Placental pericyte (primary cell): ENCODE measurements at places on chromosomes 3 and 15. TPM values are rescaled to one million over a fixed set of nuclear protein-coding genes. Genes with fewer than 3 reads are reported as not detected.

Gene CACNA2D2
- total RNA-seq, result not detected in 2 replicates

Gene CCR8
- total RNA-seq, result not detected in 2 replicates

Gene ECE2
- total RNA-seq, result not detected in 2 replicates

Gene CPNE4
- total RNA-seq, result not detected in 2 replicates

Gene DOCK3
- total RNA-seq, result under 0.01 and 0.22 TPM in 2 replicates

Gene CYP11A1
- total RNA-seq, result not detected in 2 replicates

Gene SMARCC1
- 44.0 and 59.8 TPM in 2 replicates for total RNA-seq

Gene LEO1
- total RNA-seq, result 23.6 and 25.8 TPM in 2 replicates

Gene SLC6A1
- not detected in 2 replicates for total RNA-seq

Gene GNB4
- total RNA-seq, result 31.3 and 91.2 TPM in 2 replicates

Gene PLS1
- 0.22 and 2.1 TPM in 2 replicates for total RNA-seq

Gene FAM107A
- total RNA-seq, result 0.14 TPM in 1 of 2 replicates, not detected in the other

Gene BBX
- total RNA-seq, result 68.1 and 70.9 TPM in 2 replicates

Gene IL17RD
- total RNA-seq, result 0.44 and 0.72 TPM in 2 replicates

Gene MEX3B
- total RNA-seq, result 2.4 and 9.6 TPM in 2 replicates

Gene MFSD1
- total RNA-seq, result 140 and 151 TPM in 2 replicates

Gene SERPINI1
- 0.88 and 3.7 TPM in 2 replicates for total RNA-seq

Gene CEMIP
- total RNA-seq, result 42.1 and 259 TPM in 2 replicates

Gene PYGO1
- 6.0 and 6.1 TPM in 2 replicates for total RNA-seq

Gene CFAP161
- total RNA-seq, result 0.72 TPM in 1 of 2 replicates, not detected in the other

Gene BCL2A1
- total RNA-seq, result 0.44 and 1.3 TPM in 2 replicates

Gene NAALADL2
- 2.7 and 4.2 TPM in 2 replicates for total RNA-seq

Gene GP9
- not detected in 2 replicates for total RNA-seq

Gene ROBO2
- 0.66 and 4.7 TPM in 2 replicates for total RNA-seq

Gene CDHR4
- not detected in 2 replicates for total RNA-seq

Gene SH2D7
- total RNA-seq, result not detected in 2 replicates

Gene C3orf33
- 2.1 and 2.6 TPM in 2 replicates for total RNA-seq

Gene CPA3
- not detected in 2 replicates for total RNA-seq

Gene DNASE1L3
- not detected in 2 replicates for total RNA-seq

Gene RBPMS2
- total RNA-seq, result 0.22 TPM in 1 of 2 replicates, not detected in the other
